ENCODE measurements at places on chromosomes 16 and 17. TPM values are rescaled to one million over a fixed set of nuclear protein-coding genes. Genes with fewer than 3 reads are reported as not detected.

Gene WSCD1
- 2.9 TPM for total RNA-seq

Gene PRSS36
- total RNA-seq, result 1.1 TPM

Gene AGRP
- total RNA-seq, result not detected

Gene MYH8
- not detected for total RNA-seq

Gene TUFM
- total RNA-seq, result 277 TPM

Gene SARM1
- 5.1 TPM for total RNA-seq

Gene UNC13D
- total RNA-seq, result 5.0 TPM

Gene NECAB2
- 2.2 TPM for total RNA-seq

Gene CHST5
- 0.16 TPM for total RNA-seq

Gene CDH11
- 0.43 TPM for total RNA-seq

Gene NHERF1
- total RNA-seq, result 41.3 TPM

Gene C16orf96
- not detected for total RNA-seq

Gene ZNF18
- total RNA-seq, result 5.2 TPM

Gene VAC14
- 32.8 TPM for total RNA-seq
